ENCODE measurements at places on chromosomes 12 and 14. TPM values are rescaled to one million over a fixed set of nuclear protein-coding genes. Genes with fewer than 3 reads are reported as not detected.

- DNase-seq: no peak
Observed at GRCh38 chr12:93177208-93178153, 200.2 kb upstream of the NUDT4 start.

- no peak for DNase-seq
Observed at GRCh38 chr14:66383257-66383656, 102.9 kb upstream of the CCDC196 start.

Gene RTL1
- total RNA-seq: not detected

DNA sequence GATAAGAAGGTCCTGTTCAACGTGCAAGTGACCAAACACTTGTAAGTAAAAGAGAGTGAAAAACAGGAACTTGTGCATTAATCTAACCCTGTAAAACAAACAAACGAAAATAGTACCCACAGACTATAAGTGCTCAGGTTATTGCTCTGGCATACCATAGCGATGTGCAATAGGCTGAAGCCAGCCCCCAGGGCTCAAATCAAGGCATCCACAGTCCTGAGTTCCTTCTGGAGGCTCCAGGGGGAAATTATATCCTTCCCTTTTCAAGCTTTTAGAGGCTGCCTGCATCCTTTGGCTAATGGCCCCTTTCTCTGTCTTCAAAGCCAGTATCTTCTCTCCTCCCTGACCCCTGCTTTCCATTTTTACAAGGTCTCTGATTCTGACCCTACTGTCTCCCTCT is 8.1 kb upstream of the CMAS start:
- no peak for DNase-seq

Gene EPYC
- total RNA-seq: not detected

DNA sequence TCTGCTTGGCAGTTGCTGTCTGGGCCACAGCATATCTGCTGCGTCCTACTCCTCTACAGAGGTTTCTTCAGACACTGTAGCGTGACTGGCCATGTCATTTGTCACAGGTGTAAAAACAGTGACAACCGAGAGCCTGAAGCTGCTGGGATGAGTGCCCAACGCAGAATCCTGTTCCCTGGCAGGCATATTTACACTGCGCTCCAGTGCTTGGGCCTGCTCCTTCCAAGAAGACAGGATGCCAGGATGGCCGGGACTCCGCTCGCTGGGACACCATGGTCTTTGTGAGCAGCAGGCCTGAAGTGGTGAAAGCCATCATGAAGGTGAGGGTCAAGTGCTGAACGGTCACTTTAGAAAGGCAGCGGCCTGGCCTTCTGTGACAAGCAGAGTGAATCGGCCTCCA is 171.4 kb downstream of the EMP1 start:
- no peak for DNase-seq
